Occipital lobe (tissue), 3 donors: ENCODE measurements at places on chromosomes 6 and 20.

- DNase-seq, result no peak
Measured at GRCh38 chr6:16244869-16245451, 6.6 kb downstream of the GMPR start.

GRCh38 chr6:153108315-153108714 lies 22.8 kb downstream of the RGS17 start:
- no peak for DNase-seq

GRCh38 chr6:66226109-66226508 lies 519.1 kb upstream of the EYS start:
- peak; percentile 2 for DNase-seq

DNA sequence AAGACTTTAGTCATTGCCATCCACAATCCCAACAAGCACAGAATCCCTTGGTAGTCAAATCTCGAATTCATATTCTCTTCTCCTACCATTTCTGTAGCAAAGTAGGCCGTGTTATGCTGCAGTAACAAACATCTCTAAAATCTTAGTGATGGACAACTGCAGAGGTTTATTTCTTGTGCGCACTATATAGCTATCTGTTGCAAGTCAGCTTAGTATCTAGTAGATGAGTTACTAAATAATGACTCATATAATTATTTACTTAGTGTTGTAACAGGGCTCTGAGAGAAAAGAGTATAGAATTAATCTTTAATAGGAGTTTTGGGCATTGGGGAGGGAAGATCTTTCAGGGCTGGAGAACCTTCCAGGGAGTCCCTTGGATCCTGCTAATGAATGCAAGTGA lies 73.3 kb downstream of the CAP2 start:
- no peak for DNase-seq

- no peak for DNase-seq
Measured at GRCh38 chr6:4637691-4638433, 138.3 kb upstream of the CDYL start.

DNA sequence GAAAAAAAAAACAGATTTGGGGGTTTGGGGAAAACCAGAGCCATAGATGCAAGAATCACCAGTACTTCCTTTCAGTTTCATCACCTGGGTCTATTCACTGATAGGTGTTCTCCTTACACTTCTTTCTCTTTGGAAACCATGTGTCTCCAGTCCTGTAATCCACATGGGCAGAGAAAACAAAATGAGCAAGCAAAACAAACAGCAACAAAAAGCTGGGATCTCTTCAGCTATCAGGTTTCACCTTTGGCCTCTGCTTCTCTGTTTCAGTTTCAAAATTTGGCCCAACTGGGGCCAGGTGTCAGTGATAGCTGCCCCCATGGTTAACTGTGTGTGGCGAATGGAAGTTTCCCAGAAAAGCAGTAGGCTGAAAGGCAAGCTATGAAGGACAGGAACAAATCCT lies 220.0 kb upstream of the THBS2 start:
- DNase-seq, result no peak

DNA sequence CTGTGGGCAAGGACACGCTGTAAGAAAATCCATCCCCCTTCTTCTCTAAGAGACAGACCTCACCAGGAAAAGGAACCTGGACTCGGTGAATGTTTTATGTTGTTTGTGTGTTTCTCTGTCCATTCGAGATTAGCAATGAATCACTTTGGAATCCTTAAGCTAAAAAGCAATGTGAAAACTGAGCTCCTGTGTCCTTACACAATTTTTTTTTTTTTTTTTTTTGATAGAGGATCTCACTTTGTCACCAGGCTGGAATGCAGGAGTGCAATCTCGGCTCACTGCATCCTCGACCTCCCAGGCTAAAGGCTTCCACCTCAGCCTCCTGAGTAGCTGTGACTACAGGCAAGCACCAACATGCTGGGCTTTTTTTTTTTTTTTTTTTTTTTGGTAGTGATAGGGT lies 32.1 kb downstream of the BFSP1 start:
- DNase-seq, result no peak

- no peak for DNase-seq
Measured at GRCh38 chr6:135004399-135004798, 50.2 kb downstream of the HBS1L start.

DNA sequence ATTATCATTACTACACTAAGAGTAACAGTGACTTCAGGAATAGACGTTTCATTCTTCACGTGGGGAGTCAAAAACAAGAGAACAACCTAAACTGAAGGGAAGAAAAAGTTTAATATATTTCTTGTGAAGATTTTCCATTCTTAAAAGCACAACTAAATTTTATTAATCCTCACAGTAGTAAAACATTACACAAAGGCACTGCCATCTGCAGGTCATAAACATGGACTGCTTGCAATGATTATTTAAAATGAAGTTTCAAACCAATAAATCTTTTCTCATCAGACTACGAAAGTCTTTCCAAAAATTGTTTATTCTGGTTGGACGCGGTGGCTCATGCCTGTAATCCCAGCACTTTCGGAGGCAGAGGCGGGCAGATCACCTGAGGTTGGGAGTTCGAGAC lies 2.6 kb downstream of the NCOA5 start:
- no peak for DNase-seq

DNA sequence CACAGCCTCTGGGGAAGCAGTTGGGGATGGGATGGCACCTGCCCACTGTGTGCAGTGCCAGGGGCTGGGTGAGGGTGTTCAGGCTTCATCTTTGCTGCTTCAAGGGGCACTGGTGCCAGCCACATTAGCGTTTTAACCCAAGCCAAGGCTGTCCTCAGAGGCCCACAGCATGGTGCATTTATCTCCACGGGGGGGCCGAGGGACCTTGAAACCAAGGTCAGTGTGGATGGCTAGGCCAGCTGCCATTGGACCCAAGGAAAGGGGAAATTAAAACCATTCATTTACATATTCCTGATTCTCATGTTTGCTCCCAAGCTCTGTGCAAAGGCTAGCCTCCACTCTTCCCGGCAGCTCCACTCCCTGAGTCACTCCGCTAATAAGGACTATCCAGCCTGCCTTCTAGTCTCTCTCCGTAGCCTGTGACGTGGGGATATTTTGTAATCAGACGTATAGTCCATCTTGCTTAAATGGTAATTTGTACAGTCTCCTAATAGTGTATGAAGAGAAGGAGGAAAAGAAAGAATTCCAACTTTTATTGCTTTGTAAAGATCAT lies 197.1 kb downstream of the CDH4 start:
- no peak for DNase-seq

DNA sequence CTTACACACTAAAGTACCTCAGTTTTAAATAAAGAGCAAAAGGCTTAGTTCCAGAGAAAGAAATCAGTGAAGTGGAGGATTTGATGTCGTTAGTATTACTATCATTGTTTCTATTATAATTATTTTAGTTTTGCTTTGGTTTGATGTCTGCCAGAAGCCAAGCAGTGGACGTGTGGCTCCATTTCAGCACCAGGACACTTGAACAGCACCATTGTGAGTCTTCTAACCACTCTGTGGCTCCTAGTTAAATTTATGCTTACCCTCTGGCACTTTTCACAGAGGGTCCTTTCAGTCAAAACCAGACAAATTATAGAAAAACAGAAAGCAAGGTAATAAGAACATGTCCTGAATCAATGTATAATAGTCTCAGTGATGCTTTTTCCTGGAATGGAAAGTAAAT lies 3.4 kb downstream of the COL9A1 start:
- no peak for DNase-seq

DNA sequence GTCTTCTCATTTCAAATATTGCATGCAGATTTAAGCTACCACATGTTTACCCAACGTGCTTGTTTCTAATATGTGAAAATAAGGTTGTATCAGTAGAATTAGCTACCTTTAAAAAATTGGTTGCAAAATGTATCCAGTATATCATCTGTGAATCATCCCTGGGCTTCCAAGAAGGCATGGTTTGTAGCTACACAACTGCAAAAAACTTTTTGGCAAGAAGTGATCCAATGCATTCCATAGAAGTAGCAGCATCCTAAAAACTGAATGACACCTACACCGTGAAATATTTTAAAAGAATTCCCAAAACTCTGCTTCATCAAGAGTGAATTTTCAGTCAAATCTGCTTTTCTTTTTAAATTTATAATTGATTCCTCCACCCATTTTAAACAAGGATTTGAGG lies 89.1 kb downstream of the AIG1 start:
- DNase-seq, result no peak

GRCh38 chr20:56826306-56826704 lies 197.2 kb downstream of the TFAP2C start:
- no peak for DNase-seq

DNA sequence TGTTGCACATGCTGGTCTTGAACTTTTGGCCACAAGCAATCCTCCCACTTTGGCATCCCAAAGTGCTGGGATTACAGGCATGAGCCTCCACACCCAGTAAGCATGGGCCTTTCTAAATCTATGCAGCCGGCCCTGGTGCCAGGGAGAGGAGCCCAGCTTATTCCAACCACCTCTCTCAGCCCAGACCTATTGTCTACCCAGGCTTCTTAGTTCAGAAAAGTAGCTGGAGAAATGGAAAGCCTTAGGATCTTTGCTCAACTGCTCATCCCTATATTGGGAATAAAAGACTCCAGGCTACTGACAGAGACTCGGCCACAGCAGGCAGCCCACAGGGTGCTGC lies 7.8 kb upstream of the PCIF1 start:
- DNase-seq, result no peak

DNA sequence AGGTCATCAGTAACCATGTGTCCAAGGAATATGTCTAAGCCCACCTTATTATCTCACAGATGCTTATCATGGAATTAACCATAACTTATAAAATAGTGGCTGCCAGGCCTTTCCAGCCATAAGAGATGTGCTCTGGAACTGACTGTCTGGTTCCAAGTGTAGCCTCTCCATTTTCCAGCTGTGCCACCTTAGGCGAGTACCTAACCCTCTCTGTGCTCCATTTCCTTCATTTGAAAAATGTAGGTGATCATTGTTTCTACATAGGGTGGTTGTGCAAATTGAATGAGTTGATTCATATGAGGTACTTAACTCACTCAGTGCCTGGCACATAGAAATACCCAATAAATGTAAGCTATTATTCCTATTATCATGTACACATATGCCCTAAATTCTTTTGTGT lies 102.5 kb upstream of the IYD start:
- DNase-seq, result no peak

- peak; percentile 47 for DNase-seq
Measured at GRCh38 chr20:50191544-50192363, 1.1 kb downstream of the CEBPB start.

GRCh38 chr6:84249724-84250123 lies 22.3 kb upstream of the CEP162 start:
- DNase-seq, result no peak
